ENCODE measurements at places on chromosomes 13 and 19.

GRCh38 chr13:22073718-22074117 lies 402.8 kb downstream of the FGF9 start:
- DNase-seq: no peak

GRCh38 chr13:98176777-98177608 lies at the start of gene RNF113B:
TSS of gene RNF113B (minus strand) at chr13:98177269. CDS start at chr13:98177236, 33 bp downstream.
- DNase-seq: no peak

DNA sequence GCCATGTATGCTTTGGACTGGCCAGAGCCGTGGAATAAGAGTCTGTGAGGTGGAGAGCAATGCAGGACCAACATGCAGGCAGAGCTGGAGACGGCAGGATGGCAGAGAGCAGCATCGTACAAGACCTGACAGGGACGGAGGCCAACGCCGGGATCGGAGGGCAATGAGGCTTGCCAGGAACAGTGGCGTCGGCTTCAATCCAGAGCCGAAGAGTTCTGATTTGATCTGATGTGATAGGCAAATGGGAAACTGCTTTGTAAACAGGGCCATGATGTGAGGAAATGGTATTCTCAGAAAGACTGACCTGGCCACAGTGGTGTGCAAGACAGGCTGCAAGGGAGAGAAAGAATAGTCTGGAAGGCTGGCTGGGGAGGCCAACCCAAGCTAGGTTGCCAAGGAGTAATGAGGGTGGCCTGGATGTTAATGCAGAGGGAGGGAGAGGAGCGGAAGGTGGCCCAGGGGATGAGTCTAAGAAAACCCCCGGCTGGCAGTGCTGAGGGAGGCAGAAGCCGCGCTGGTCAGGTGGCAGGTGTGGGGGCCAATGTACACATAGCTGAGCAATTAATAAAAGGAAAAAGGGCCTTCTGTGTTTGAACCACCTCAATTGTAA lies 26.7 kb downstream of the RCBTB2 start:
- no peak for DNase-seq

- DNase-seq: no peak
These were observed 645 bp downstream of the GRIN3B start for GRCh38 chr19:1000591-1001537.

GRCh38 chr13:85332615-85333014 lies 466.6 kb downstream of the SLITRK6 start:
- DNase-seq: no peak

DNA sequence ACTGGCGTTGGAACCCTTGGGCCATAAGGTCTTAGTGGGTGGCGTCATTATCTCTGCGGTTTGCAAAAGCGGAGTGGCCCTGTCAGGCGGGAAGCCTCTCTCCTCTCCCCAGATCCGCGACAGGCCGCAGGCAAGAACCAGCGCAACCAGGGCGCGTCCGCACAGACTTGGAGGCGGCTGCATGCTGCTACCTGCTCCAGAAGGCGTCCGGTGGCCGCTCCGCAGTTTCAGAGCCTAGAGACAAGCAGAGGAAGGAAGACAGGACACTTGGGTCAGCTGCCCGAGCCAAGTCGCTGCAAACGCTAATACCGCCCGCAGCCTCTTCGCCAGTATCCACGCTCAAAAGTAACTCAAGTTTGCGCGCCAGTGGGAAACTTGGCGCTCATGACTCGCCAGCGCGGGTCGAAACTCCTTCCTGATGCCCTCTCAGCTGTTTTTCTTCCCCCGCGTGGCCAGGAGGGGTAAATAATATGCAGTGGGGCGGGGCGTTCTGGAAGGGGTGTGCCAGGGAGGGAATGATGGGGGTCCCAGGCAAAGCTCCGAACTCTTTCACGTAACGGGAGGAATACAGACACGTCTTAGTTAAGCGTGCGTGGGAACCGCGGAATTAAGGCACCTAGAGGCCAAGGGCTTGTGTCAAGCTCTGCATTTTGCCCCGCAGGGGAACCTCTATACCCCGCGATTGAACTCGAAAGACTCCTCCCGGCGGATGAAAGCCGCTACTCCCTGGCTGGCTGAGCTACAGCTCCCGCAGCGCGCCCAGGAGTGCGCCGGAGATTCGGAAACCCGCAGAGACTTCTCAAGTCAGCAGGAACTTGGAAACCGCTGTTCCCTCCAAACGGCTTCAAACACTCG lies at the start of gene EDNRB:
EDNRB (minus strand) TSS at position 441 of the 855 bp plus-strand sequence; CDS start at position 183, 258 bp downstream.
- no peak for DNase-seq

GRCh38 chr13:93104270-93104669 lies 122.3 kb upstream of the GPC6 start:
- no peak for DNase-seq

- peak; percentile 51 for DNase-seq
These were observed 14.6 kb downstream of the FAM187B start for GRCh38 chr19:35213663-35214632.

DNA sequence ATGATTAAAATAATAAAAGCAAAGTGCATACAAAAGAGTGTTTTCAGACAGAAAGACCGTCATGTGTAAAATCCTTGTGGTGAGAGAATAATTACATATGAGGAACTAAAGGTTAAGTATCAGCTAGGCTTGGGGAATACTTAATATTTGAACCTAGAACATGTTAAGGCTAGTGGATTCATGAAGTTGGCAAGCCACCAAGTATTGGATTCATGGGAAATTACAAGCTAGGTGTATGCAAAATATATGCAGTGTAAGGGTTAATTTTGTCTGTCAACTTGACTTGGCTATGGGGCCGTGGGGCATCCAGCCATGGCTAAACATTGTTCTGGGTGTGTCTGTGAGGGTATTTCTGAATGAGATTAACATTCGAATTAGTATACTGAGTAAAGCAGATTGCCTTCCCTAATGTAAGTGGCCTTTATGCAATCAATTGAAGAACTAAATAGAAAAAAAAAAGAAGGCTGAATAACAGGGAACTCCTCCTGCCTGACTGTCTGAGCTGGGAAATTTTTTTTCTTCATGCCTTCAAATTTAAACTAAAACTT lies 533.5 kb upstream of the KLF12 start:
- no peak for DNase-seq

DNA sequence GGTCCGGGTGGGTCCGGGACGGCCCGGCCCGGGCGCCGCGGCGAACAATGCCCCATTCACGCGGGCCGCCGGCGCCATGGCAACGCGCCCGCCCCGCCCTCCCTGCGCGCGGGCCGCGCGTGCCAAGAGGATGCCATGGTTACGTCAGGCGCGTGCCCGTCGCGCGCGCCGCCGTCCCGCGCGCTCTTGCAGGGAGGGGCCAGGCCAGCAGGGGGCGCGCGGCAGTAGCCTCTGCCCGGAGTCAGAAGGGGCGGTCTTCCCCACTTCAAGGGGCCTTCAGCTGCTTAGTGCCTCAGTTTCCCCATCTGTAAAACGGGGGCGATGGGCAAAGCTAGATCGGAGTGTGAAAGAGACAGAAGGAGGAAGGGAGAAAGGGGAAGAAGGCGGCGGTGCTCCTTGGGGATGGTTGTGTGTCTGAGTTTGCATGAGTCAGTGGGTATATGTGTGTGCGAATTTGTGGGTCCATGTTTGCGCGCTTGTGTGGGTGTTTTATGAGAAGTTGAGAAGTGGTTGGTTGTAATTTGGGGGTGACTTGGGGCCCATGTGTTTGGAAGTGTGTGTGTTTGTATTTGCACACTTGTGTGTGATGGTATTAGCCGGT lies 11.6 kb upstream of the NFIX start:
- no peak for DNase-seq

DNA sequence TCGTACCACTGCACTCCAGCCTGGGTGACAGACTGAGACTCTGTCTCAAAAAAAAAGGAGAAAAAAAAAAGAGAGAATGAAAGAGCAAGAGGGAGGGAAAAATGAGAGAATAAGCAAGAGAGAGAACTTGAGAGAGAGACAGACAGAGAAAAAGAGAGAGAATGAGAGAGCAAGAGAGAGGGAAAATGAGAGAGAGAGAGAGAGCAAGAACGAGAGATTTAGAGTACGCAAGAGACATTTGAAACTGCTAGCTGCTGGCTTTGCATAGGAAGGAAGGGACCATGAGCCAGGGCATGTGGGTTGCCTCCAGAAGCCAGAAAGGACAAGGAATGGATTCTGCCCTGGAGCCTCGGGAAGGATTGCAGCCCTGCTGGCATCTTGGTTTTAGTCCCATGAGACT lies 9.6 kb upstream of the ADGRE1 start:
- no peak for DNase-seq

DNA sequence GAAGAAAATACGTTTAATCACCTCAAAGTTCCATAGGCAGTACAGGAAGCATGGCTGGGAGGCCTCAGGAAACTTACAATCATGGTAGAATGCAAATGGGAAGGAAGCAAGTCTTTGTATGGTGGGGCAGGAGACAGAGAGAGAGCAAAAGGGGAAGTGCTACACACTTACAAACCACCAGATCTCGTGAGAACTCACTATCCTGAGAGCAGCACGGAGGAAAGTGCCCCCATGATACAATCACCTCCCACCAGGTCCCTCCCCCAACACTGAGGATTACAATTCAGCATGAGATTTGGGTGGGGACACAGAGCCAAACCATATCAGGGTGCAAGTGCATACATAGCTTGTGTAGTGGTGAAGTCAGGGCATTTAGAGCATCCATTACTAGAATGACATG lies 92.3 kb upstream of the ANKRD10 start:
- DNase-seq: no peak

- no peak for DNase-seq
These were observed 273.4 kb upstream of the MIR17HG start for GRCh38 chr13:91074091-91074490.

DNA sequence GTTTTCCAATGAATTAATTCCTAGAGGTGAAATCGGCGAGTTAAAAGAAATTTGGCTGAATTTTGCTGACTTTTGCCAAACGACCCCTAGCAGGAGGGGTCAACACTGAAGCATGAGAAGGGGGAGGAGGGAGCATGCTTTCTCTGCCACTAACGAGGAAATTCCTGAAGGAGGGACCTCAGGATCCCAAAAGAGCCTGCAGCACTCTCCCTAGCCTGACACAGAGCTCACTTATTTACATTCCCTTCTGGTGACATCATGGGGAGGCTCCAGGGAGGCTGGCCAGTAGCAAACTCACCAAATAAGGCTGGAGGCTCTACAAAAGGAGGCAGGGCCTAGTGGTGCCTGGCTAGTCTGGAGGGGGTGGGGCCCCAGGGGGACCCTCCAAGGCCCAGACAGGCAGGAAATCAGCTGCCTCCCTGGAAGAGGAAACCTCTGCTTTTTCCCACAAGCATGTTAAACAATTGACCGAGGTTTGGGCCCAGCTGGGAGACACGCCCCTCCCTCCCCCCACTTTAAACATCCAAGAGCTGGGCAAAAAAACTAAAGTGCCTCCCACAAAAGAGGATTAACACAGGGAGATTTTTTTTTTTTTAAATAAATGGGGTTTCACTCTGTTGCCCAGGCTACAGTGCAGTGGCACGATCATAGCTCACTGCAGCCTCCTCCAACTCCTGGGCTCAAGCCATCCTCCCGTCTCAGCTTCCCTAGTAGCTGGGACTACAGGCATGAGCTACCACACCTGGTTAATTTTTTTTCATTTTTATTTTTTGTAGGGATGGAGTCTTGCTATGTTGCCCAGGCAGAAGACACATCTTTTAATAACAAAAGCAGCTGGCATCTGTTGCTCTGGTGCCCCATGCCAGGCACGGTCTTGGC lies 2.1 kb downstream of the DAPK3 start:
- DNase-seq: peak; percentile 95

- DNase-seq: no peak
These were observed 4.0 kb upstream of the PRAM1 start for GRCh38 chr19:8506402-8506957.

DNA sequence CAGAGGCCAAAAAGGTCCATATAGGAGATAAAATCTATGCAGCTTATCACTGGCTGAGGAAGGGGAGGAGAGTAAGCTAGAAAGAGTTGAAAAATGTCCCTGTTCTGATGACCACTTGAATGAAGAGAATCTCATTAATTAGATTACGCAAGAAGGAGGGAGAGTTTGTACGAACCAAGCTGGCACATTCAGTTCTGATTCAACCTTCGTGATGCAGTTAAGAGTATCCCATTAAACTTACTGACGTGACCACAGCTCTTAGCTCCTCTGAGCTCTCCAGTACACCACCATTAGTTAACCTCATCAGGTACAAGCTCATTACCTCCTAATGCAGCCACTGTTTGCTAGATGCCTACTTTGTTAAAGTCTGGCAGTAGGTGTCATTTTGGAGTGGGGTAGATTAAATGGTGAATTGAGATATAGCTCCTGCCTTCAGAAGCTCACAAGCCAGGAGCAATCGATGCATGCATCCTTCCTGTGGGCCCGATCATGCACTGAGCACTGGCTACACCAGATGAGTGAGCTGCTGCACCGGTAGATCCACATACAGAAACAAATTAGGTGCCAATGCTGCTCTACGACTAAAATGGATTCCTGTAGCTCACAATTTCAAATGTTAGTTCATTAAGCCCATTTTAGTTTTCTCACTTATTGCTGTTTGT lies 458.3 kb downstream of the COG6 start:
- DNase-seq: peak; percentile 55

GRCh38 chr19:48497728-48498594 lies 13.7 kb downstream of the LMTK3 start:
- no peak for DNase-seq

GRCh38 chr13:28282451-28282850 lies 144.1 kb downstream of the PAN3 start:
- DNase-seq: no peak

DNA sequence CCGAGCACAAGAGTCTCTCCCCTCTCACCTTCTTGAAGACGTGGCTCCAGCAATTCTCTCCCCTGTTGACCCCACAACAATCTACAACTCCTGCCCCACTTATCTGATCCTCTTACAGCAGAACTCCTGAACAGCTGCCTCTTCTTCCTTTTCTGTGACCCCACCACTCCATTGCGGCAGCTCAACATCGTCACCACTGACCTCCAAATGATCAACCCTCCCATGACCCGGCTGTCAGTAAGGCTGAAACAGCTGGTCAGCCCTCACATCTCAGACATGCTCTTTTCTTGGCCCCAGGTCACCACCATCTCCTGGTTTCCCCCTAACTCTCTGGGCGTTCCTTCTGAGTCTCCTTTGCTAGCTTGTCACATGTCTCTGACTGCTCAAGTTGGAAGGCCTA lies 1.8 kb downstream of the EXOSC5 start:
- DNase-seq: no peak

GRCh38 chr13:53064731-53065130 lies 36.1 kb downstream of the OLFM4 start:
- DNase-seq: no peak

Measured in AG09309 (cell line).